Activated CD4-positive, CD25-positive, alpha-beta regulatory T cell (primary cell): ENCODE measurements at places on chromosomes 5 and 9.

DNA sequence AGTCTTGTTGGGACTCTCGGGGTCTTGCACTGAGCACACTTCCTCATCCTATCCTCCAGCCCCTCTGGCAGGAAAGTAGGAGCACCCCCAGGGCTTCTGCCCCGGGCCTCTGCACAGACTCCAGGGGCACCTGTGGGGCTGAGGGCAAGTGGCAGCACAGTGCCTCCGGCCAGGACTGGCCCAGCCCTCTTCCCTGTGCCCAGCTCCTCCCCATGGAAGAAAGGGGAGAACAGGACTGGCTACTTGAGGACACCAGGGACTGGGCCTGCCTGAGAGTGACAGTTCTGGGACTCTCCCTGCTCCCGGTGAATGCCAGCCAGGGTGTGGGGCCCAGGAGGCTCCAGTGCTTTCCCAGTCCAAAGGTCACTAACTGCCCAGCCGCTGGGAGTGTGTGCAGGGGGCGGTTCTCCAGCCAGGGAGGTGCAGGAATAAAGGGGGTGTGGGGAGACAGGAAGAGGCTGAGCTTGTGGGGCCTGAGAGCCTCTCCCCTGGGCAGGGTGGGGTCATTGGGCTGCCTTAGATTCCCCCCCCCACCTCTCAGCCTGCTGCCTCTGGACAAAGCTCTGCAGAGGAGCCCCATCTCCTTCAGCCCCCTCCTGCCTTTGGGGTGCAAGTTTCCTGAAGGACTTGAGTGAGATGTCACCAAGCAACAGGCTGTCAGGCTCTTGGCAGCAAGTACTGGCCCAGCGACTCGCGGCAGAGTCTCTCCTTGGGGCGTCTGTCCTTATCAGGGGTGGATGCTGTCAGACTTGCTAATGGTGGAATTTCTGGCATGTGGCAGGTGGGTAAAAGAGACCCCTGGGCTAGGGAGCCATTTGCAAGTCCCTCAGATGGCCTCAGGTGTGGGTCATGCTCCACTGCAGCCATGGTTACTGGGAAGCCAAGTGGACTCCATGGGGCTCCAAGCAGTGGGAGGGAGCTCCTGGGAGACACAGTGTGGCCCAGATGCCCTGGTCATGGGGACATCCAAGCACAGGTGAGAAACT lies 19.1 kb upstream of the JADE2 start:
- no peak for DNase-seq

- no peak for DNase-seq
These were observed 34.4 kb upstream of the ELL2 start for GRCh38 chr5:95995962-95996489.

DNA sequence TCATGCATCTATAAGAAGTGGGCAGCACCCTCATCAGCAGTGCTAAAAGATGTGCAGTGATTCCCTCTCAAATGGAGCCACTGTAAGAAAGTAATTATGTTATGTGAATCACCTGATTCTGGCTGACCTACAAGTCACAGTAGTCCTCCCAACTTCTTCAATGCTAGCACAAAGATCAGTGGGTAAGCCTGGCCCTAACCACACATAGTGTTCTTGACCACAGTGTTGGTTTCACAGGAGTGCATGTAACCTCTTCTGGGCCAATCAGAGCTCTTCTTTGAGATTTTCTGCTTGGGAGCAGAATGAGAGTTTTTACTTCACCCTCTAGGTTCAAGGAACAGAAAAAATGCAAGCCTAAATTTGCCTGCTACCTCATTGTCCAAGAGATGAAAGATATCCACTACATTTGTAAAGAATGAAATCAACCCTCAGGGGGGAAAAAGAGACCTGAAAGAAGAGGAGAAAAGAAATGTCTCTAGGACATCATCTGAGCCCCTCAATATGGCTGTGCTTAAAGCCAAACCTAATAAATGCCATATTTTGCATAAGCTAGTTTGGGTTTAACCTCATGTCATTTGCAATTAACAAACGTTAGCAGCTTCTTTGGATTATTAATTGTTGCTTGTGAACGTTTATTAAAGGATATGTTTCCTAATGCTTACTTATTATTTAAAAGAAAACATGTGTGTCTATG lies 65.3 kb upstream of the ADRB2 start:
- DNase-seq, result no peak

DNA sequence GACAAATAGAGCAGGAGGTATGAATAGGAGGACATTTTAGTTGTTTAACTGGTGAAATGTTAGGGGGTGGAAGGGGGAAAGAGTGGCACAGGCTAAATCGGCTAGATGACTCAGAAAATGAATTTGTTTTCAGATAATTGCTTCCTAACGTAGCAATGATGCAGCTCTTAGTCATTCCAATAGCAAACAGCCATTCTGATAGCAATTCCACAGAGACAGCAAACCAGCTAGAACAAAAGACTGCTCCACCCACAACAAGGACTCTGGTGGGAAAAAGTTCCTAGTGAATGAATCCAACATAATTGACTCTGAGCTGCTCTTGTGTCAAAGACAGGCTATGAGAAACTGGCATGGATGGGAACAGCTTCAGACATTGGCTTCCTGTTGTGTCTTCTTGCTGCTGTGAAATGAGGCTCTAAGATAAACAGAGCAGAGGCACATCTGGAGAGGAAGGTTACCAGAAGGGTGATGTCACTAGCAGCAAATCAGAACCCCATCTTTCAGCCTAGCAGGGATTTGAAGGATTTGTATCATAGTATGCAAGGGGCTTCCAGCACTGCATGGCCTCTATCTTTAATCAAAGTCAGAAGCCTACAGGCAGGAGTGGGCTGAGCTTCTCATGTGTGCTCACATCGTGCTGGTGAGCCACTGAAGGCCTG lies 28.1 kb upstream of the F2RL1 start:
- no peak for DNase-seq

- no peak for DNase-seq
These were observed 136.1 kb downstream of the UGCG start for GRCh38 chr9:112032743-112033142.

DNA sequence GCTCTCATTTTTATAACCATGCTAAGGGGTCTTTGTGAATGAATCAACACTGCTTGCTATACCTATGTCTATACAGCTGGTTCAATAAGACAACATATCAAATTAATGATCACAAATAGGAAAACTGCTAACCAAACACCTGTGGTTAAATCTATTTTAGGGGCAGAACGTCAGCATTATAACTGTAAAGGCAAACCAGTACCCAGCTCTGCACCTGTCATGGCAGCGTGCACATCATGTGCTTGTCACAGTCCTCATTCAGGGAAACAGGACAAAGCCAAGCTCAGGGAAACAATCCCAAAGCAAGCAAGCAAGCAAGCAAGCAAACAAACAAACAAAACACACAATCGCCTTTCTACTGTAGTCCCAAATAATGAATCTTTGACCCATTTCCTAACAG lies 277.7 kb upstream of the DAP start:
- DNase-seq, result no peak

DNA sequence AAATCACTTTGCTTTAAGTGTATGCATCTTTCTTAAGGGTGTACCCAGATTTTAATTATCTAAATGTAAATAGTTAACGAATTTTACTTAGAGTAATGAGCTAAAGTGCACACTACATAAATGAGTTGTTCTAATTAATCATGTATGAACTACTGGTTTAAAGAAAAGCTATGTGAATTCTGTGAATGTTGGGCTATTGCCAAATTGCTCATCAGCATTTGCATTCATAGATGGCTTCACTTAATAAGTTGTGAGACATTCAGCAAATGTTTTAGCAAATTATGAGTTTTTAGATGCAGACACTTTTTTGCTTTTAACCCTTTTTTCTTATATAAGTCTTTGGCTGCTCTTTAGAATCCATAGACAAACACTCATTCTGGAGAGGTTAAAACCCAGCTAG lies 175.7 kb downstream of the PBX3 start:
- DNase-seq, result no peak

DNA sequence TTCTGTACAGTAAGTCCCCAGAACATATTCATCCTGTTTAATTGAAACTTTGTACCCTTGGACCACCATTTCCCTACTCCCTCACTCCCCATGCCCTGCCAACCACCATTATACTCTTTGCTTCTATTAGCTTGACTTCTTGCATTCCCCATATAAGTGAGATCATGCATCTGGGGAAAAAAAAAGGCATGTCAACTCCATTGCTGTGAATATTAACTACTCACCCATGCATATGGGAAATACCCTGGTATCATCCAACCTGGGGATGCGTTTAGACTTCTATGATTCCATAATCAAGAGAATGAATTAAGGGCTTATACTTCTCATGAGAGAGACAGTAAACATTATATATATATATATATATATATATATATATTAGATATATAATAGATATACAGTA lies 659.4 kb upstream of the C9orf72 start:
- DNase-seq, result no peak

DNA sequence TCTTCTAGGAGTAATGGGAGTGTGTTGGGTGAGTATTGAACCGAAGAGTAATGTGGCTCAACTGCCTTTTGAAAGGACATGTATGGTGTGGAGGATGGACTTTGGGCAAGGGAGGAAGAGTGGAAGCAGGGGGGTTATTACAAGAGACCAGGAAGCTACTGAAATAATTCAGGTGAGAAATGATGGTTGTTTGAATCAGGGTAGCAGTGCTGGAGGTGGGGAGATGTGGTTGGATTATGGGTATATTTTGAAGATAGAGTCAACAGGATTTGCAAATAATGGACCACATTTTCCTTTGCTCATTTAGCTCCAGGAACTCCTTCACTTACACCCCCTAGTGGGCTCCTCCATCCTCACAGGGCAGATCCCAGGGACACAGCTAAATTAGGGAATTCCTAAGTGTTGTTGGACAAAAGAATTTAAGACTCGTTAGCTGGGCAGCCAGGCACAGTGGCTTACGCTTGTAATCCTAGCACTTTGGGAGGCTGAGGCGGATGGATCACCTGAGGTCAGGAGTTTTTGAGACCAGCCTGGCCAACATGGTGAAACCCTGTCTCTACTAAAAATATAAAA lies 1.2 kb upstream of the SLC4A9 start:
- no peak for DNase-seq

- no peak for DNase-seq
These were observed 6.8 kb upstream of the ANGPTL2 start for GRCh38 chr9:127129073-127129717.

- no peak for DNase-seq
These were observed 222.9 kb downstream of the KIAA0825 start for GRCh38 chr5:94395468-94395867.

GRCh38 chr5:3659907-3660306 lies 64.3 kb downstream of the IRX1 start:
- no peak for DNase-seq

GRCh38 chr9:101457003-101457402 lies 21.4 kb upstream of the ALDOB start:
- no peak for DNase-seq

GRCh38 chr9:28542928-28543327 lies 969.6 kb upstream of the C9orf72 start:
- no peak for DNase-seq

DNA sequence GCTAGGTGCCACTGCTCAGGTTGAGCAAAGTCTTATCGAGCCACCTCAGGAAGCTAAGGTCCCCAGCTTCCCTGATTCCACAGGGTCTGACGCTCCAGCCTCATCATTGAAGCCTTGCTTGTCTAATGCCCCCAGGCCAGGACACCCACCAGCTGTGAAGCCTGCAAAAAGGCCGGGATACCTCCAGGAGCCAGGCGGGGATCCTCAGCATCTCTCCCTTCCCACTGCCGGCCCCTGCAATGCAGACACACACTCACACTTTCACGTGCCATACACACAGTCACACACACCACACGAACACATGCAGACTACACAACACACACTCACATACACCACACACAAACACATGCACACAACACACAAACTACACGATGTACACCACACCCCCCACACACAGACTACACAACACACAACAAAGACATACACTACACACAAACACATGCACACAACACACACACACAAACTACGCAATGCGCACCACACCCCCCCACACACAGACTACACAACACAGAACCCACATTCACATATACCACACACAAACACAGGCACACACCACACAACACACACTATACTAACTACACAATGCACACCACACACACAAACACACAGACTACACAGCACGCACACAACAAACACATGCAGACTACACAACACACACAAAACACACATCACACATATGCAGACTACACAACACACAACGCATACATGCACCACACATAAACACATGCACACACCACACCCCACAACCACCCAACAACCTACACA lies 17.8 kb upstream of the S1PR3 start:
- no peak for DNase-seq

GRCh38 chr5:10985091-10985720 lies 224.2 kb upstream of the DAP start:
- no peak for DNase-seq

DNA sequence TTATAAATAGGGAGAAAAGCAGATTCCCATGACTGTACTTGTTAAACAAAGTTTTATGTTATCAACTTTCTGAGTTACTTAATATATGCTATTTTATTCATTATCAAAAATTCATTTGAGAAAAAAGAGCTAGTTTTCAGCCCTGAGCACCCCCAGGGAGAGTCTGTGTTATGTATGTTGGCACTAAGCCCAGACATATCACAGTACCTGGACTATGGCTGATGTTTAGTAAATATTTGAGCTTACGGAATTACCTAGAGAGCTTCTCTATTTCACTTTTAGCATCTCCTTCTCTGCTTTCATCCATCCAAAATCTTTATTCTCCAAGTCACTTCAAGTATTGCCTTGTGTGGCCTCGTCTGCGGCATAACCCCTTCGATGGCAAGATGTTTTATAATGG lies 225.9 kb upstream of the PCSK5 start:
- DNase-seq, result no peak

DNA sequence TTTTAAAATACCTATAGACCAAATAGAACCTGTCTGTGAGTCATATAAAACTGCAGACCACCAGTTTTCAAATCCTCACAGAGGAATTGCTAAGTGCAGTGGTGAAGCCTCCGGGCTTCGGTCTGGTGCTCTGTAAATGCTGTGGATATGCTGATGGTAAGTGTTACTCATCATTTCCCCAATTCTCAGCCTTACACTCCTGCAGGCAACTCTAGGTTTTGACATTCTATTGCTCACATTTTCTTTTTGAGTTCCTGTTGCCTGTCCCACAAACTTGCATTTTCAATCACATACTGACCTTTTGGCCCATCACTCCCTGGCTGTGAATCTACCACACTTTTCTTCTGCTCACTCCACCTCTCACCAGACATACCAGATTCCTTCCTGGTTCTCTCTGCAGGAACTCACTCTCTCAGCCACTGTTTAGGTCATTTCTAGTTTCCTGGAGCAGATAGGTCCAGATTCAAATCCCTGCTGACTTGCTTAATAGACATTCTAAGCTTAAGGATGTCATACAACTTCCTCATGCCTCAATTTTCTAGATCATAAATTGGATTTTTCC lies 192.9 kb downstream of the RAB3C start:
- DNase-seq, result no peak

- no peak for DNase-seq
These were observed 158.1 kb upstream of the VCAN start for GRCh38 chr5:83313436-83313835.
